Activated CD4-positive, alpha-beta T cell treated with anti-CD3 and anti-CD28 coated beads for 24 hours (primary cell): ENCODE measurements at places on chromosomes 3 and 15.

- no peak for DNase-seq
Observed at GRCh38 chr3:64508140-64508539, 179.7 kb downstream of the ADAMTS9 start.

DNA sequence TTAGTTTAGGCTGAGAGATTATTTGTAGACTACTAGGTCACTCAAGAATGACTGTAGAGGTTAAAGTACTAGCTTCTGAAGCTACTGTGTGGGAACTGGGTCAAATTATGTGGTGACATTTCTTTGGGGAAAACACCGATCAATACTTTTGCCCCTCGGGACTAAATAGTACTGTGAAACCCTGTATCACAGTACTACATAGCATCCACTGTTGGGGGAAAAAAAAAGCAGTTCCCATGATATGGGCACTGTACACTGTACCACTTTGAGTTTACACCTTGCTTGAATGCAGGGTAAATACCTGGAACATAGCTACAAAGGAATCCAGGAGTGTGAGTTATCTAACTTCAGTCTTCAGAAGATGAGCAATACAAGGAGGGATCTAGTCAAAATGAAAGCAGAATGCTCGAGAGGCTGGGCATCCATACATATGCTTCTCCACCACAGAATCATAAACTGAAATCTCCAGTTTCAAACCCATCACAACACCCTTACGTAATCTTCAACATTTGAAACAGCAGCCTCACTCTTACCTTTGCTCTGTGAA, 311.4 kb downstream of the UNC13C start:
- DNase-seq = no peak

GRCh38 chr15:74384881-74385643, 17.6 kb upstream of the CYP11A1 start:
- no peak for DNase-seq

GRCh38 chr3:3646934-3647333, 152.3 kb upstream of the LRRN1 start:
- DNase-seq = no peak

DNA sequence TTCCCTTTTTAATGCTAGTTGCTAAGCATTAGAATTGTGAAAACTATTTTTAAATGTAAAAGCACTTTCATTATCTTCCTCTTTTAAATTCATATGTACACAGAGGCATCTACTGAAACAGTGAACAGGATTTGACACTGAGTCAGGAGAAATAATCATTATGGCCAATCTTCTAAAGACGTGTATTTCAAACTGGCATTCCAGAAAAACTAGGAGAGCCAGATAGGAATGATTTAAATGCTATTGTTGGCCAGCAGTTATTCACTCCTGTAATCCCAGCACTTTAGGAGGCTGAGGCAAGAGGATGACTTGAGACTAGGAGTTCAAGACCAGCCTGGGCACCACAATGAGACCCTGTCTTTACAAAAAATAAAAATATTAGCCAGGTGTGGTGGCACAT, 67.6 kb upstream of the RAP2B start:
- DNase-seq = no peak

DNA sequence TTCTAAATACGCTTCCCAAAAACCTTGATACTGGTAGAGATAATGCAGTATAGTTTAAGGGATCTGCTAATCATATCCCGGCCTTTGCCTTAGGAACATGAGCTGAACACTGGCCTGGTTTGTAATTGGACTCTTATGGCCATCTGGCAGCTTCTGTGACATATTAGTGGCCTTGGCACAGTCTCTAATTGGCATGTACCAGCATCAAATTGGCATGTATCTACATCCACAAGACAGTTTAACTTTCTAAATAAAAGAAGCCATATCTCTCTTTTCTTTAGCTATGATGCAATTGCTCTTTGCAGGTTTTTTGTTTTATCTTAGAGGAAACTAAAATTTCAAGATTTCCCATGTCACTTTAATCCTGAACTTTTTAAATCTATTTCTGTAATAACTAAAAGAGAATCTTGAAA, 44.6 kb upstream of the FILIP1L start:
- no peak for DNase-seq

DNA sequence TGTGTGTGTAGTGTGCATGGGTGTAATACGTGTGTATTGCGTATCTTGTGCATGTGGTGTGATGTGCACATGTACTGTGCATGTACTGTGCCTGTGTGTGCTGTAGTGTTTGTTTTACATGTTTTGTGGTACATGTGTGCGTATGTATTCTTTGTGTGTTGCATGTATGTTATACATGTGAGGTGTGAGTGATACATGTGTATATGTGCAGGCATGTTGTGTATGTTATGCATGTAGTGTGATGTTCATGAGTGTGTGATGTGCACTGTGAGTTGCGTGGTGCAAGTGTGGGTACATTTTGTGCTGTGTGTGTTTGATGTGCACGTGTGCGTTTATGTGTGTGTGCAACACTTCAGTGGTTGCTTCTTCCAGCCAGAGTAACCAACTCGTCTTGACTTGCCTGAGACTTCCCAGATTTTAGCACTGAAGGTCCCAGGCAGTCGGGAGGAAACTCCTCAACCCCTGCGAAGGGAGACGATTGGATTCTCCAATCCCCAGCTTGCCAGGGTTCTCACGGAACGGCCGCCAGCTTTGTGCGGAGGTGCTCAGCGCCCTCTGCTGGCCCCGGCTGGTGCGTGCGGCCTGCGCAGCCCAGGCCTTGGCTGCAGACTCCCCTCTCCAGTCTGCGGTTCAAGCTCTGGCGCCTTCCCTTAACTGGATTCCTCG, 3.6 kb downstream of the GALNT15 start:
- peak; percentile 42 for DNase-seq

- no peak for DNase-seq
Observed at GRCh38 chr15:99443768-99444446, 121.9 kb upstream of the MEF2A start.

- peak; percentile 92 for DNase-seq
Observed at GRCh38 chr3:101676216-101676764, 642 bp downstream of the ZBTB11 start.

GRCh38 chr3:53300826-53301225, 45.0 kb upstream of the TKT start:
- DNase-seq = no peak

GRCh38 chr3:189745622-189746021, 114.4 kb downstream of the TP63 start:
- no peak for DNase-seq

DNA sequence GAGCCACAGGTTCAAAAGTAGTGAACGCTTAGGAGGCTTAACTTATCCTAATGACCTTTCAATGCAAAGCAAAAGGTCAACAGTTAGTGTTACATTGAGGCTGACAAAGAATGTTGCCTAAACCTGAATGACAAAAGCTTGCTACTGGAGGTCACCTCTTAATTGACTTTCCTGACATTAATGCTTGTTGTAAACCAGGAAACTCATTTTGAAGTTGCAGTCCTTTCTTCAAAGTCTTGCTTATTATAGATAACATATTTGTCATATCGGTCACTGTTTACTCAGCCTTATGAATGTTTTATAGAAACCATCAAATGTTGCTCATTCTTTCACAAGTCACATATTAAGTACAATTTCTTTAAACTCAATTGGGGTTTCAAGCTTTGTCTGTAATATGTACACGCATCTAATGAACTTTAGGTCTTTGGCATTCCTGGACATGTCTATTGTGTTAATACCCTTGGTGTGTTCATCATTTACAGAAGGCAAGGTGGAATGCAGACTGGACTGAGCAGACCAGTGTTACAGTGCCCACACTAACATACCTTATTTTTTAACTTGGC, 488.2 kb upstream of the NECTIN3 start:
- DNase-seq = no peak

DNA sequence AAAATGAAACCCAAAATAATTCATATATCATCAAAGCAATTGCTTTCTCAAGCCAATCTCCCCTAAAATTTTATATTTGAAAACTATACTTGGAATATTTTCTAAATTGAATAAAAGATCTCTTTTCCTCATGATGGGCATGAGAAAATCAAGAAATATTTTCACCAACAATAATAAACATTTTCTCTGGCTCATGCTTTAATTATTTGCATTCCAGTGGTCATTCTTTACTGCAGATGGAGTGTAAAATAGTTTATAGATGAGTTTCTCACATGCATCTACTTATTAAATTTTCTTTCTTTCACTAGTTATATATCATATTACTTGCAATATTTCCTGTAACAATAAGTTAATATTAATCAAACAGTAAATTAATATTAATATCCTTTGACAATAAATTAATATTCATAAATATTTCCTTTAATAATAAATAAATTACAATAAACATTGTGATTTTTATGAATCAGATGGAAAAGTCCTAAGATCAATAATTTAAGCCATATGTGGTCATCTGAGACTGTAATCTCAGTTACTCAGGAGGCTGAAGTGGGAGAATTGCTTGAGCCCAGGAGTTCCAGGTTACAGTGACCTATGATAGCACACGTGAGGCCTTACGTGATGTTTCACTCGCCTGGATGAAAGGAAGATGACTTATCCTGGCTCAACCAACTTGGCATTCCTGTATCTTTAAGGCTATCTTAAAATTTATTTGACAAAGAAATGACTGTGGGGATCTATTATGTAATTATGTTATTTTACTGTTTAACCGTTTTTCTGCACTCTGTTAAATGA, 958.8 kb downstream of the ZPLD1 start:
- no peak for DNase-seq

GRCh38 chr3:148911592-148911991, 46.5 kb downstream of the CPA3 start:
- DNase-seq = no peak

DNA sequence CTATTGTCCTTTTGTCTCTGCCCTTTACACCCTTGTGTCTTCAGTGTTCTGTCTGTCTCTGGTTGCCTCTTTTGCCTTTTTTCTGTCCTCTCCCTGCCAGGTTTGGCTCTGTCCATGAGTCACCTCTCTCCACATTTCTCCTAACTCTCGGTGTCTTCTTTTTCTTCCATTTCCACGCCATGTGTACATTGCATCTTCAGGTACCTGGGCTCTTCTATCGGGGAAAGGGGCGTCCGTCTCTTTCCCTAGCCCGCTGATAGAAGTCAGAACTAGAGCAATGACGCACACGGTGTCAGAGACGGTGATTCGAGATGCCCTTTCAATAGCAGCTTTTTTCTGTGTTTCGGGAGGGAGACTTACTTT, 641 bp downstream of the OPA1 start:
- DNase-seq = peak; percentile 13

- no peak for DNase-seq
Observed at GRCh38 chr15:67399925-67400324, 121.0 kb upstream of the C15orf61 start.

GRCh38 chr15:50840520-50840919, 68.0 kb upstream of the AP4E1 start:
- no peak for DNase-seq

GRCh38 chr3:4063916-4064574, 239.1 kb upstream of the SETMAR start:
- DNase-seq = no peak

GRCh38 chr3:13373975-13374586, 46.0 kb downstream of the NUP210 start:
- no peak for DNase-seq

GRCh38 chr3:25386686-25387255, 41.3 kb upstream of the RARB start:
- no peak for DNase-seq

DNA sequence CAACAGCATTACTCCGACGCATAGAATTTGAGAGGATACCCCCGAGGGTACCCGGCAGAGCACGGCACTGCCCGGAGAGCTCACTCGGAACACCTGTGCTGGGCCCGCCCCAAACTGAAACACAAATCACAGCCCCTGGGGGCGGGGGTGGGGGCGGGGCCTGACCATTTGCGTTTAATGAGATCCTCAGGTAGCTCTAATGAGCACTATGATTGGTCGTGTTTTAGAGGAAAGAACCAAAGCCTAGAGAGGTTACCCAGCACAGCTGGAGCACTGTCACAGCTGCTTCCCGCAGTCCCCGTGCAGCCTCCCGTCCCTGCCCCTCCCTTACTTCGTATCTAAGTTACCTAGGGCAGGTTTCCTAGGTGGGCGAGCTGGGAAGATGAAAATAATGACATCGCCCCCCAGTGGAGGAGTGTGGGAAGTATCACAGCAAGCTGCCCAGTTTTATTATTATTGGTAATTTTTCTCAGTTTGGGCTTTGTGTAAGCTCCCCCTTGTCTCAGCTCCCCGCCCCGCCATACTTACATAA, 187.1 kb downstream of the PDE8A start:
- peak; percentile 16 for DNase-seq

DNA sequence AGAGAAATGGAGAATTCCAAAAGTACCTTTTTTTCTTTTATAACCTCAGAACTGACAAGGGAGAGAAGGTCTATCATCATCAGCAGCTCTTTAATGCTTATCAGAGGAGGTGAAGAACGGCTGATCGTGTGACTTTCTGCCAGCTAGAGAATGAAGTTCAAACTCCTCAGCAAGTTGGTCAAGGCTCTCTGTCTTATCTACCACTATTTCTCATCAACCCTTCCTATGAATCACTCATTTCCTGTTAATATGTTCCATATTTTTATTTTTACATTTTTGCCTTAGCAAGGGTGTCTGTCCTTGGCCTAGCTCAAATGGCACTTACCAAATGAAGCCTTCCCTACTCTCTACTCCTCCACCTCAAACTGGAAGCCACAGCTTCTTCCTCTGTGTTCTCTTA, 73.1 kb upstream of the TSPAN3 start:
- DNase-seq = no peak

GRCh38 chr3:59316688-59317275, 267.0 kb upstream of the CFAP20DC start:
- no peak for DNase-seq

DNA sequence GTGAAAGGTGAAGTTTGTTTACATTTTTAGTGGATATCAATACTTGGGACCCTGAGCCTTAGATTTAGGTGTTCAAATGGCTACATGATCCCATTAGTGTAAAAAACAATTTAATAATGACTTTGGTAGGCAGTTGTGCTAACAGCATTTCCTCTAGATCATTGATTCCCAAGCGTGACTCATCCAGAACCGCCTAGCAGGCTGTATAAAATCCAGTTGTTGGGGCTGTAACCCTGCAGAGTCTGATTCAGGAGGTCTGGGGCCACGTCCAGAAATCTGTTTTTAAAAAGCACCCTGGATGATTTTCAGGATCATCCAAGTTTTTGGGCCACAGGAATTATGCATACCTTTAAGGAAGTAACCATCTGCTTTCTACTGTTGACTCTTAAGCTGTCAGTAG, 156.4 kb downstream of the TP63 start:
- DNase-seq = no peak

DNA sequence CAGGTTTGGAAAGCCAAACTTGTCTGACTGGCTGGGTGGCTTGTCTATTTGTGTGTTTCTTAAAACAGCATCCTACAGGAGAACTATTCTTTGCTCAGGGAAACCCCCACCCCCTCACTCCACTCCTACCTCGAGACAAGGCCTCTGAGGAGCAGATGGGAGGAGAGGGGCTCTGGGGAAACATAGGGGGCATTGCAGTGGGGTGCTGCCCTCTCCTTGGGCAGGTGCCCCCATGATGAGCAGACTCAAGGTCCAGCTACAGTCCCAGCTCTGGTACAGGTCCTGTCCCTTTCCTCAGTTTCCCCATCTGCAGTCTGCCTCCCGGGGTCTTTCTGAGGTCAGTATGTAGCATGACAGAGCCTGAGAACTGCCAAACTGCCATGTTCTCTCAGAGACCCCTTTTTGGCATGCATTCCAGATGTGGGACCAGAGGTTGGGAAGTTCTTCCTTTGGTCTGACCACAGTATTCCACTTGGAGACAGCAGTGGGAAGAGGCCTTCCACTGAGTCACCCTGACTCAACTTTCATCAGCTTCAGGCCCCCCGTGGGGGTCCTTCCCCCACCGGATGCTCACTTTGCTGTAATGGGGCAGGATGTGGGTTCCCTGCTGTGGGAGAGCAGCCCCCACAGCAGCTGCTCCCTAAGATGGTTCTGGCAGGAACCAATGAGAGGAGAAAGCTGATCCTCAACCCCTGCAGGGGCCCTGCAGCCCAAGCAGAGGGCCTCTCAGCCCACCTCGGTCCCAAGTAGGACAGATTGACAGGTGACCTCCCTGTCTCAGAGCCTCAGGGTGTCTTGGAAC, 32.3 kb upstream of the CYP11A1 start:
- no peak for DNase-seq
